ENCODE measurements at places on chromosomes 11 and 22.

- no peak for DNase-seq
Observed at GRCh38 chr11:19102521-19102900, 14.5 kb upstream of the ZDHHC13 start.

- DNase-seq: no peak
Observed at GRCh38 chr11:834371-835316, 1.9 kb downstream of the CD151 start.

GRCh38 chr22:43014869-43015676 lies at the start of gene PACSIN2:
PACSIN2 (minus strand) TSS chr22:43015149; CDS start chr22:42912080, 103,069 bp downstream.
- peak; percentile 98 for DNase-seq

GRCh38 chr22:22371031-22371541 lies 126.5 kb downstream of the VPREB1 start:
- no peak for DNase-seq

DNA sequence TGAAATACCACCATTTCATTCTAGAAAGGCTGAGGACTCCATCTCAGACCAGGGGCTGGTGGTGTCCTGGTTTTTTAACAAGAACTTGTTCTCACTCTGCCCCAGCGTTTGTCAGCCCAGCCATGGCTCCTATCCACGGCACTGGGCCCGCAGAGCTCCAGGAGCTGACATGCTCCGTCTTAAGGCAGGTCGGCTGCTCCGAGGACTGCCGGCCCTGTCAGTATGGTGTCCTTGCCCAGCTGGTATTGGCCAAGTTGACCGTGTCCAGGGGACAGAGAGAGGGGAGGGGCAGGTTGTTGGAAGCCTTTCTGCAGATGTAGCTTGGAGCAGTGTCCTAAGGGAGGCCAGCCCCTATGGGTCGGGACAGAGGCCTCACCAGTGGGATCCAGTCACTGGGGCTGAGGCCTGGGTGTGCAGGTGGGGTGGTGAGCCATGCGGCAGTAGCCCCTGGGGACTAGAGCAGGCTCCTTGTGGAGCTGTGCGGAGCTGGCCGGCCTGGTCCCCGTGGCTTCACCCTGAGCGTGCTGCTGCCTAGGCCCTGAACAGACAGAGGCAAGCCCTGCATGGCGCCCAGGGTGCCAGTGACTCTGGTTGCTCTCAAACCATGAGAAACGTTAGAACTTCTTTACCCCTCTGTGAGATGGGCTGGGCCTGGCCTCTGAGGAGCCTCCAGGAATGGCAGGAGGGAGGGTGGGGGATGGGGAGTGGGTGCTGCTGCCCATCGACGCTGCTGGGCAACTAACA lies 39.9 kb upstream of the KCNQ1OT1 start:
- DNase-seq: no peak

DNA sequence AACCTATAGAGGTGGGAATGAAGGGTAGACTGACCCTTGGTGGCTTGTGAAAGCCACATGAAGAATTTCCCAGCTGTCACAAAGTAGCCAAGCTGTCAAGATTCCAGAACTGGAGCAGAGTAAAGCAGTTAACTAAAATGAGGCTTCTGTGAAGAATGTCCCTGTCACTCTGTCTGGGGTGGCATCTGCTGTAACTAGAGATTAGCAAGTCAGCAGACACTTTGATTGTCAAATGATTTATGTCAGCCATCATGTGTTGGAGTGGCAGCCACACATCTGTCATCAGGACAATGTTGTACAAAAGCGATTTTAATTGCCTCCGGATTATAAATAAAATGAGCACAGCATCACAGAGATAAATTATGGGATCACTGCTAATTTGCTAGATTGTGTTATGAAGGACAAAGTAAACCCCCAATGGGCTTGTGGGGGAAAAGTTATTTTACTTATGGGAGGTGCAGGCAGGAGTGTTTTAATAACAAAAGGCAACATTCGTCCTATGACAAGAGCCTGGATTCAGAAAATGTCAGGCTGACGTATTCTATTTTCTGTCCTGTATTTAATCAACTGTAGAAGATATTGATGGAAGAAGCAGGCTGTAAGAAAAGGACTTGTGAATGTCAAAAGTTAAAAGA lies 270.9 kb downstream of the FAM181B start:
- no peak for DNase-seq

DNA sequence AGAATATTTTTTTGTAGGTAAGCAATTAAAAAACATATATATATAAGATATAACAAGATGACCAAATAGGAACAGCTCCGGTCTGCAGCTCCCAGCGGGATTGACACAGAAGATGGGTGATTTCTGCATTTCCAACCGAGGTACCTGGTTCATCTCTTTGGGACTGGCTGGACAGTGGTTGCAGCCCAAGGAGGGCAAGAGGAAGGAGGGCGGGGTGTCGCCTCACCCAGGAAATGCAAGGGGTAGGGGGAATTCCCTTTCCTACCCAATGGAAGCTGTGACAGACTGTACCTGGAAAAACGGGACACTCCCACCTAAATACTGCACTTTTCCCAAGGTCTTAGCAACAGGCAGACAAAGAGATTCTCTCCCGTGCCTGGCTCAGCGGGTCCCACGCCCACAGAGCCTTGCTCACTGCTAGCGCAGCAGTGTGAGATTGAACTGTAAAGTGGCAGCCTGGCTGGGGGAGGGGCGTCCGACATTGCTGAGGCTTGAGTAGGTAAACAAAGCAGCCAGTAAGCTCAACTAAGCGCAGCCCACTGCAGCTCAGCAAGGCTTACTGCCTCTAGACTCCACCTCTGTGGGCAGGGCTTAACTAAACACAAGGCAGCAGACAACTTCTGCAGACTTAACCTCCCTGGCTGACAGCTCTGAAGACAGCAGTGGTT lies 163.8 kb downstream of the CWF19L2 start:
- DNase-seq: no peak

DNA sequence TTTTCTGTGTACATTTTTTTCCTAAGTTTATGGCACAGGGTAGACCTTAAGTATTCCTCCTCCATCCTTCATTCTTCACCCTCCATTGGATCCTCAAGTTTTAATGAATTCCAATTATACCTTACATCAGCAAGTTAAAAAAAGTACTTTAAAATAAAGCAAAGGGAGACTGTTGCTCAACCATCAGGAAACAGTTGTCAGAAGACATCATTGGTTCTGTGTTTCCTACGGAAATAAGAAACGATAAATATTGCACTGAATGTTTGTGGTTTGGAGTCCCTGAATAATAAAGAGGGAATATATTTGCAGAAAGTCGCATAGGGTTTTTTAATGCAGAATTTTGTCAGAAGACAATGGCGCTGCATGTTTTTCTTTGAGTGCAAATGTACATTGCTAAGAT lies 28.1 kb upstream of the LDHA start:
- no peak for DNase-seq

DNA sequence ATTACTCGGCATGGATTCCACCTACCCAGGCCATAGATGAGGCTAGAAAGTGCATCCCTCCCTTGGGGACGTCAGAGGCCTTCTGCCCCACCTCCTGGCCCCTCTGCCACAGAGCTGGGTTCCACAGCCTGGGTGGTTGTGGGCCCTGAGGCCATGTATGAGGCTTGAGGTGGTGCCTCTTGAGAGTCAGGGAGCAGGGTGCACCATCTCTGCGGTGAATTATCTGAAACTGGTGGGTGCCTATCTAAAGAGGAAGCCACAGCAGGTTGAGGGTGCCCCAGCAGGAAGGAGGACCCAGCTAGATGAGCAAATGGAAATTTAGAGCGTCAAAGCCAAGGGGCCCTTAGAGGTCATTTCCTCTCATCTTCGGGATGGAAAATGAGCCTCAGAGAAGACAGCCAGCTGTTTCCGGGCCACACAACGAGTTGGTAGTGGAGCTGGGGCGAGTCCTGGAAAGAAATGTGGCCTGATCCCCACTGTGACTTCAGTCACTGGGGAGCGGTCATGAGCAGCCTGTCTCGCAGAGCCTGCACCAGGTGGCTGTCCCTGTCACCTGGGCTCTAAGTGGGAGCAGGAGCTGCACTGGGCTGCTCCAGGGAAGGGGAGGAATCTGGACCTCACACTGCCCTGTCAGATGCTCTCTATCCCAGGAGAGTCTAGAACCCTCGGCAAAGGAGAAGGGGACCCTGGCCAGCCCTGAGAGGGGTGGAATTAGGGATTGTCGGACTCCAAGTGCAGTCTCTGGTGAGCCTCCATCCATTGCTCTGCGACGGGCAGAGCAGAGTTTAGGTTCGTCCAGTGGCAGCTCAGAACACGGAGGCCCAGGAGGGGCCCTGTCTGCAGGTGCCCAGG lies 7.3 kb downstream of the ADORA2A start:
- peak; percentile 20 for DNase-seq

- no peak for DNase-seq
Observed at GRCh38 chr11:126405374-126405773, 49.9 kb downstream of the ST3GAL4 start.

GRCh38 chr11:70482529-70482917 lies 84.2 kb downstream of the CTTN start:
- DNase-seq: no peak

DNA sequence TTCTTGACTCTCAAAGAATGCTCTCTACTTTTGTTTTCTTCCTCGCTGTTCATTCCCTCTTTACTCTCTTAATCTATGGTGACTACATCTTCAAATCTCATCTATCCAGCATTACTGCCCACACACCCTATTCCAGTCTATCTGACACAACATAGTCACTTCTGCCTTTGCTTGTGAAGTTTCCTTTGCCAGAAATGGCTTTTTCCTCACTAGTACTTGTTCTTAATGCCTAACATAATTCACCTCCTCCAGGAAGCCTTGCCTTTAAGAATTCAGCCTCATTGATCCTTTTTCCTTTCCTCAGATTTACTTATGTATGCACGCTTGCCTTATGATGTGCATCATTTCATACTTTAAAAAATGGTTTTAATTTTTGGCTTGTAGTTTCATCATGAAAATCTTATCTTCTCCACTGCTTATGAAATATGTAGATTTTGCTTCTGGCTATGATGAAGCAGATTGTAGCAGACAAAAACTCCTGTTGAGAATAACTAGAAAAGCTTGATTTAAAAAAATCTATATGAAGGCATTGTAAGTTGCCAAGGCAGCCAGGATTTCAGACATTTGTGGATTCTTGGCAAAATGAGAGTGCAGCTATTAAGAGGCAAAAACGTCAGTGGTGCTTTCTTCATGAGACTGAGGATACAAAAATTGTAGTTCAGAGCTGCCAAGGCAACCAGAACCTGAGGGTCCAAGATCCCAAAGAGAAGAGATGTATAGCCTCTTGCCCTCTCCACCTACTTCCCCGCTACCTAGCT lies 31.8 kb downstream of the RNF169 start:
- no peak for DNase-seq

DNA sequence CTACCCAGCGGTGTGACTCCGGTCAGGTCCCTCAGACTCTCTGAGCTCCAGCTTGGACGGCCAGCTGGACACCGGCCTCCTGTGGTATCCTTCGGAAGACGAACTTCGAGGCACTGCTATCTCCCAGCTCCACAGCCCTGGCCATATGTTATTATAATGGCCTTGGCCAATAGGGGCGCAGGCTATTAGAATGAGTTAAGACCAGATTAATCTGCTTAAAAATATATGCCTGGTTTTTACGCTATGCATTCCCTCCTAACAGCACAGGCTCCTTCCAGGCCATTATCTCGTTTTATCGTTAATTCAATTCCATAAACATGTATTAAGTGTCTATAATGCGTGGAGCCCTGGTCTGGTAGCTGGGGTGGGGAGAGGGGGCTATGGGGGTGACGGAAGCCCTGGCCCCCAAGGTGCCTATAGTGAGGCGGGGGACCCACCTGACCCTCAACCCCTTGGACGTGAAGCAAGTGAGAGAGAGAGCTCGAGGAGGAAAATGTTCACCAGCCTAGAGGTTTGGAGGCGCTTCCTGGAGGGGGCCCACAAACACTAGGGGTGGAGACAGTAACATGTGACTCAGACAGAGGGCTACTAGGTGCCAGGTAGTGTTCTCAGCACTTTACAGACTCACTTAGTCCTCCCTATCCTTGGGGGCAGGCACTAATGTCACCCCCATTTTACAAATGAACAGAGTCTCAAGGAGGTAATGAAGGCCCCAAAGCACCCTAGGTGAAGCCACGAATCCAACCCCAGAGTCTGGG lies 37.5 kb upstream of the TCF20 start:
- DNase-seq: no peak

DNA sequence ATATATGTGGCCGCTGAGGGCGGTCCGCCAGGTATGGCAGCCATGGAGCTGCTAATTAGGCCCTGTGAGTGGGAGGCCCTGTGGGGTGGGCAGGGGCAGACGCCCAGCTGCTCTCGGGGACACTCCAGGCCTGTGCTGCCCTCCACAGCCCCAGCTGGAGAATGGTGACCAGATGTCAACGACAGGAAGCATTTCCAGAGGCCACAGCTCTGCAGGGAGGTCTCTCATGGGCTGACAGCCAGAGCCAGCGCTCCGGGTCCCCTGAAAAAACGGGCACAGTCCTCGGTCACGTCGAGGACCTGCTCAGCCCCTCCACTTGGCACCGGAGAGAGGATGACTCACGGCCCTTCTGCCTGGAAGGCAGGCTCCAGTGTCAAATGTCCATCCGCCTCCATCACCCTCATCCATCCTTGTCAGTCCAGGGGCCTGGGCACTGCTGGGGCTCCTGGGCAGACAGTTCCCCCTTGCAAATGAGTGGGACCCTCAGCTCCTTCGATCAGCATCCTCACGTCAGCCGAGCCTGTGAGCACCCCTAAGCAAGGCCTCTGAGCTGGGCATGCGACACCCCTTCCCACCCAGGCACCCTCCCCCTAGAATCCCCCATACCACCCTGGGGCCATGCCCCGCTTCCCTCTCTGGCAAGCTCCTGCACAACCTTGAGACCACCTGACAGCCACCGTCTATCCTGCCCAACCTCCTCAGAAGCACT lies 1.9 kb downstream of the BID start:
- no peak for DNase-seq

GRCh38 chr11:47912843-47913437 lies 64.8 kb upstream of the NUP160 start:
- no peak for DNase-seq

GRCh38 chr22:33864723-33865130 lies 55.5 kb downstream of the LARGE1 start:
- DNase-seq: no peak

DNA sequence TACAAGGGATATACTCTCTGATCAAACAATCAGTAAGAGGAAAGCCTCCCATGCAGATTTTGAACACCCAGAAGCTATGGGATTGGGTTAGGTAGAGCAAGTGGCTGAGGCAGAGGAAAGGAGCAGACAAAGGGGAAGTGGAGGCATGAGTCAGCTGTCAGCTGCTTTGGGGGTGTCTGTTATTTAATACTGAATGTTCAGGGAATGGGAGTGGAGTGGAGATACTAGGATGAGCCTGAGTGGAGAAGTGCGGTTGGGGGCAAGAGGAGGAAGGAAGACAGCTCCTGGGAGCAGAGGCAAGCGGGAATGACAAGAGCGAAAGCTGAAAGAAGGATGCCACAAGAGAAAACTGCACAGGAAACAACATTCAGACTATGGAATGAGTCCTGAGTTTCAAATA lies 22.7 kb upstream of the TMPRSS5 start:
- no peak for DNase-seq

DNA sequence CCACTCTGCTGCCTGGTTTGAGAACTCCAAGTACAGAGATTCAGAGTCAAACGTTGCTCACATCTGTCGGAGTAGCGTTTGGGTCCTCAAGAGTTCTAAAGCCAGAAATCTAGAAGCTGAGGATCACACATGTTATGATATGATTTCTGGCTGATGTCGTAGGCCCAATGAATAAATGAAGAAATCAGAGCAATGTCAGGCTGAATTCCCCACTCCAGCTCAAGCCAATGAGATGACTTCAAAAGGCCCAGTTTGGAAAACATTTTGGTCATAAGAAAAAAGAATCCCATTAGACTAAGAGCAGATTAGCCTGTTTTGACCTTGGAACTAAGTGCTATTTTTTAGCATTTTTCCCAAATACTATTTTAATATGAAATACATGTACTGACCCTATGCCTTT lies 106.7 kb downstream of the ETS1 start:
- no peak for DNase-seq

GRCh38 chr11:79263001-79263400 lies 177.8 kb downstream of the TENM4 start:
- DNase-seq: no peak

- peak; percentile 27 for DNase-seq
Observed at GRCh38 chr11:9263840-9264315, 1.3 kb downstream of the DENND5A start.
